HT-29 (cell line): ENCODE measurements at places on chromosomes 3 and 15. TPM values are rescaled to one million over a fixed set of nuclear protein-coding genes. Genes with fewer than 3 reads are reported as not detected.
A peak's percentile ranks its signal among the peaks of the same experiment; 100 is the strongest.

GRCh38 chr15:47870956-47871625, 153.8 kb downstream of the SEMA6D start:
- DNase-seq = peak; percentile 56

SLC28A2 gene
- total RNA-seq = not detected in 2 replicates

AHSG gene
- not detected in 2 replicates for total RNA-seq

- peak; percentile 83 for DNase-seq
These were observed 131.6 kb downstream of the AQP9 start for GRCh38 chr15:58269455-58270414.

- no peak for DNase-seq
These were observed 983 bp downstream of the KBTBD12 start for GRCh38 chr3:127915937-127916493.

XYLB gene
- 4.2 and 4.4 TPM in 2 replicates for total RNA-seq

DNA sequence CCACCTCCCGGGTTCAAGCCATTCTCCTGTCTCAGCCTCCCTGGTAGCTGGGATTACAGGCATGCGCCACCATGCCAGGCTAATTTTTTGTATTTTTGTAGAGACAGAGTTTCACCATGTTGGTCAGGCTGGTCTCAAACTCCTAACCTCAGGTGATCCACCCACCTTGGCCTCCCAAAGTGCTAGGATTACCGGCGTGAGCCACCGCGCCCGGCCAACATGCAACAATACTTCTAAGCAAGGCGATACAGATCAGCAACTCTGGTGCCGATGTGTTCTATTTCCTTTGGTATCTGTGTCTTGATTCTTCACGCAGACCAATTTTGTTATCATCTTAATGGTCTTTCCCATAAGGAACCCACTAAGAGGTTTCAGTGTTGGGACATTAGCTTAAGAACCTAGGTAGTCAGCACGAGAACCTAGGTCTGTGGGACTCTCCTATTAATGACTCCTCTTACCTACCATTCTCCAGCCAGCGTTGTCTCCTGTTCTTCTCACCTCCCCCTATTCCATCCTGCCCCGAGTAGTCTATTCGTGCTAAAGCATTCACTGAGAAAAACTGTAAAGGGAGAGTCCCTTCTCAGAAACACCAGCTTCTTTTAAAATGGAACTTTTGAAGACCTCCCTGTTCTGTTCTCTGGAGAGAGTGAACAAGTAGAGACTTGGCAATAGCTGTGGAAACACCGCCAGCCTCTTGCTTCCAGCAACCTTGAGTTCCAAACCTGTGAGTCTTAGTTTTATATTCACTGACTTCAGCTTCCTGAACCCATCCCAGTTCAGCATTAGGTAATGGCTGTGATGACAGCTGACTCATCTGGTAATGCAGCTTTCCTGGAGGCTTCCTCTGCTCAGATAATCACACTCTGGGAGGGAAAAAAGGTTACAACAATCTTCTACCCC, 61.2 kb downstream of the TSC22D2 start:
- peak; percentile 67 for DNase-seq

- DNase-seq = no peak
These were observed 191.7 kb downstream of the NR1D2 start for GRCh38 chr3:24136624-24137310.

DNA sequence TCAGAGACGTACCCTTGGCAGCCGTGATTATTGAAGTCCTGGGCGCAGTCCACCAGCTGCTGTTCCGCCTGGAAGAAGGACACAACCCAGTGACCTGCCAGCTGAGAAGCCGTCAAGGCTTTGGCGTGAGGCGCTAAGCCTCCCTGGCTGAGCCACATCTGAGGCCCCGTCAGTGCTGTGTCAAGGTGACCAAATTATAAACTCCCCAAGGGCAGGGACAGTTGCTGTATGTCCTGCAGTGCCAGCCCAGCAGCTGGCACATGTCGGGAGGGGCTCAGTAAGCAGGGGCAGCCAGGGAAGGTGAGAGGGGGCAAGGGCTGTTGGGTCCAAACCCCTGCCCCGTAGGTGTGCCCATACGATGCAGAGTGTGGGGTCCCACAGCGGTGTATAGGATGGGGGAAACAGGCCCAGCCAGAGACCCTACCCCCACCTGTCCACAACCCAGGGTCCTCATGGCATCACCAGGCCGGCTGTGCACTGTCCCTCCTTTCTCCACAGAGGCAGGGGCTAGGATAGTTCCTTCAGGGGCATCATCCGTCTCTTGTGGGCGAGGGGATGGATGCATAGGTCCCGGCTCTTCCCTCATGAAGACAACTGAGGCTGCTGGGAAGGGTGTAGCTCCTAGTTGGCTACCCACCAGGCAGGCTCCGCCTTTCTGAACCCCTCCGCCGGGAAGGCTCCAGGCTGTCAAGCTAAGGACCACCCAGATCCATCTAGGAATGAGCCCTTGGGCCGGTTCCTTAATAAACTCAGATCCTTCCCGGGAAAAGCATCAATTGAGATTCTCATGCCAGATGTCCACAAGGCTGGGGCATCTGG, 13.2 kb downstream of the CTSH start:
- no peak for DNase-seq

- peak; percentile 9 for DNase-seq
These were observed 41.6 kb downstream of the FBXL2 start for GRCh38 chr3:33318710-33319380.

- no peak for DNase-seq
These were observed 89.0 kb upstream of the FNDC3B start for GRCh38 chr3:171950373-171950772.

DNA sequence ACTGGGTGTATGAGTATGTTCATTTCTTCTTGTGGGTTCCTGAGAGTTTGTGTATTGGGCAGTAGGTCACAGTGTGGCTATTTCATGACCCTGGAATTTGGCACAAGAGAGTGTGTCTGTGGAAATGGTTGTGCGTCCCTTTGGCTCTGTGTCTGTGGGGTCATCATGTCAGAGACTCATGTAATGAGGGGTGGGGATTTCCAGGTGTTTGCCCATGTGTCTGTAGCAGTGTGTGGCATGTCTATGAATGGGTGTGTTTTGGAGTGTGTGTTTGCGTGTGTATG, 1.3 kb upstream of the GATA2 start:
- DNase-seq = no peak

DNA sequence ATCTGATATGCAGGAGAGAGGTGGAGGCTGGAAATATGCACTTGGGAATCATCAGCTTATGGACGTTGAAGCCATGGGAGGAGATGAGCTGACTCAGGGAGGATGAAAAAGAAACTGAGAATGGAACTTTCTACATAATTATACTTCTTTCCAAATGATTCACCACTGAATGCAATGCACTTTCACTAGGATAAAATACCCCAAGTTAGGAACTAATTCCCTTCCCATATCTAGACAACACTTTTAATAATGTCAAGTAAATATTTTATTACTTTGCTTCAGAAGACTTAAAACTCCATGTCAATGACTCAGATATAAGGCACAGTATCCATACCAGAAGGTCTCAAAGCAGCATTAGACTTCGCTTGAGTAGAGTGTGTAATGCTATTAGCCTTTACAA, 24.2 kb downstream of the NPTN start:
- DNase-seq = no peak

DNA sequence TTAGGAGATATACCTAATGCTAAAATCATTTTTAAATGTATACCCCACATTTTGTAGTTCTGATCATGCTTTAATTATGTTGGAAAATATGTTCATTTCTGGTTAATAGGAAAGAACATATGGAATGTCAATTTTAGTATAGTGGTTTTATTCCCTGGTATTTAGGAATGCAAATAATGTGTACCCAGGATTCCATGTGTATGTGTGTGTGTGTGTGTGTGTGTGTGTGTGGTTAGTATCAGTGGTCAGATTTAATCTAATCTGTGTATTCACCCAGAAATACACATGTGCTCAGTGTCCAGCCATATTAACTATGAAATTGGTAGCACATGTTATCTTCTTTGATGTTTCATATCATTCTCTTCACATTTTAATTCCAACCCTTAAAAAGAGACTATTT, 233.5 kb upstream of the DCBLD2 start:
- no peak for DNase-seq

- no peak for DNase-seq
These were observed 53.4 kb upstream of the C15orf39 start for GRCh38 chr15:75148280-75148679.

GRCh38 chr3:122451371-122451770, 35.5 kb upstream of the WDR5B start:
- DNase-seq = no peak

DNA sequence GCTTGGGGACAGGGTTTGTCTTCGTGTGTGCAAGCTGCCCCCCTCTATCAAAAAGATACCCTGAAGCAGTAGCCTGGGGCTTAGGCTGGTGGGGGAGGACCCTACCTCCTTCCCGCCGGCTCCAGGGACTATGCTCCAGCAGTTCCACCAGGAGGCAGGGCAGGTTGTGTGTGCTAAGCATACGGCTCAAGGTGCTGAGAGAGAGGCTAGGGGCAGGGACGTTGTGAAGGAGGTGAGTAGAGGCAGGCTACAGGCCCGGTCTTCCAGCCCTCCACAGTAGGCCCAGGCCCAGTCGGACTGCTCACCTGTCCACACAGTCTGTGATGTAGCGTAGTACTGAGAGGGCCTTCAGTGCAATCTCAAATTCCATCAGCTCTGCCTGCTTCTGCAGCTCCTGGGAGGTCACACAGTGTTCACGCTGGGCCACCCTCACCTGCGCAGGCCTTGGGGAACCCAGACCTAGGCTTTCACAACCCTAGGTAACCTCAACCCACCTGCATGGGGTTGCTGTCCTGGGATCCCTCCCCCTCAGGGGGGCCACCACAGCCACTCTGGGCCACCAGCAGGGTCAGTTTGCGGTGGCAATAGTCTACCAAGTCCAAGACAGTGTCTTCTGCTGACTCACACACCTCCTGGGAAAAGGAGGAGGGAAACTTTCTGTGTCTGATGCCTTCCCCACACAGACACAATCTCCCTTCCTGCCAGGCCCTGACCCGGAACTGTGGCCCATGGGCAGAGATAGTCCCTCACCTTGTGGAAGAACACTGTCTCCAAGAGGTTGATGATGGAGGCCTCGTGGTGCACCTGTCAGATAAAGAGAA, 2.4 kb upstream of the RASSF1 start:
- DNase-seq = no peak

- DNase-seq = no peak
These were observed 108.2 kb downstream of the TP63 start for GRCh38 chr3:189739378-189739777.

GOLGA6L24 gene
- total RNA-seq = not detected in 2 replicates

- DNase-seq = no peak
These were observed 91.5 kb downstream of the ATG7 start for GRCh38 chr3:11363715-11364114.

ADAMTS17 gene
- 3.0 and 4.2 TPM in 2 replicates for total RNA-seq

LINGO1 gene
- total RNA-seq = 0.16 and 0.31 TPM in 2 replicates

DNA sequence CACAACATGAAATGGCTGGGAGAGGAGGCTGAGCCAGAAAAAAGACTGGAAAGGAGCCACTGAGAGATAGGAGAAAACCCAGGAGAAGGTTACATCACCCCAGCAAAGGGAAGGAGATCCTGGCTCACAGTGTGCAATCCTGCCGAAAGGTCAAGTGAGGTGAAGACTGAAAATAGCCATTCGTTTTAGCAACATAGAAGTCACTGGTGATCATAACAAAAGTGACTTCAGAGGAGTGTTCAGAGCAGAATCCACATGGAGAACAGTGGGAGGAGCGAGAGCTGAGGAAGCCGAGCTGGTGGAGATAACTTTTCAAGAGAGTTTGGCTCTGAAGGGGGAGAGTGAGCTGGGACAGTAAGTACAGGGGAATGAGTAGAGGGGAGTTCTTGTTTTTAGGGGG, 5.4 kb upstream of the HEG1 start:
- no peak for DNase-seq

PCOLCE2 gene
- total RNA-seq = 4.9 and 6.2 TPM in 2 replicates

NCEH1 gene
- total RNA-seq = 11.5 and 11.9 TPM in 2 replicates

FAM81A gene
- 12.3 and 17.9 TPM in 2 replicates for total RNA-seq

TRIM42 gene
- total RNA-seq = not detected in 2 replicates

DNA sequence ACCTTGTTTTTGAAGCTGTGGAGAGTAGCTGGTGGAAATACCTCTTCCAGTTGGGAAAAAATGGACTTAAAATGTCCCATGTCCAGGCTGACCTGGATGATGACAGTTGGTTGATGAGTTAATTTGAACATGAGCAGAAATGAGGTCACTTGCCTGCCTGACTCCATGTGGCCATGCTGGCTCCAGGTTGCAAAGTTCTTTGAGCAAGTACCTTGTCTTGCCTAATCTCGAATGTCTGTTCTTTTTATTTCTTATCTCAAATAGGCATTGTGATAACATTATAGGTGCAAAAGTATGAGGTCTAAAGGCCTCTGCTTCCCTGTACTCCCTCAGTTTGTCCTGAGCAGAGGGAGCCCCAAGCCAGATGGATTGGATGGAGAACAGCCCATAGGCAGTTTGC, 9.0 kb downstream of the MAPKBP1 start:
- no peak for DNase-seq

DNA sequence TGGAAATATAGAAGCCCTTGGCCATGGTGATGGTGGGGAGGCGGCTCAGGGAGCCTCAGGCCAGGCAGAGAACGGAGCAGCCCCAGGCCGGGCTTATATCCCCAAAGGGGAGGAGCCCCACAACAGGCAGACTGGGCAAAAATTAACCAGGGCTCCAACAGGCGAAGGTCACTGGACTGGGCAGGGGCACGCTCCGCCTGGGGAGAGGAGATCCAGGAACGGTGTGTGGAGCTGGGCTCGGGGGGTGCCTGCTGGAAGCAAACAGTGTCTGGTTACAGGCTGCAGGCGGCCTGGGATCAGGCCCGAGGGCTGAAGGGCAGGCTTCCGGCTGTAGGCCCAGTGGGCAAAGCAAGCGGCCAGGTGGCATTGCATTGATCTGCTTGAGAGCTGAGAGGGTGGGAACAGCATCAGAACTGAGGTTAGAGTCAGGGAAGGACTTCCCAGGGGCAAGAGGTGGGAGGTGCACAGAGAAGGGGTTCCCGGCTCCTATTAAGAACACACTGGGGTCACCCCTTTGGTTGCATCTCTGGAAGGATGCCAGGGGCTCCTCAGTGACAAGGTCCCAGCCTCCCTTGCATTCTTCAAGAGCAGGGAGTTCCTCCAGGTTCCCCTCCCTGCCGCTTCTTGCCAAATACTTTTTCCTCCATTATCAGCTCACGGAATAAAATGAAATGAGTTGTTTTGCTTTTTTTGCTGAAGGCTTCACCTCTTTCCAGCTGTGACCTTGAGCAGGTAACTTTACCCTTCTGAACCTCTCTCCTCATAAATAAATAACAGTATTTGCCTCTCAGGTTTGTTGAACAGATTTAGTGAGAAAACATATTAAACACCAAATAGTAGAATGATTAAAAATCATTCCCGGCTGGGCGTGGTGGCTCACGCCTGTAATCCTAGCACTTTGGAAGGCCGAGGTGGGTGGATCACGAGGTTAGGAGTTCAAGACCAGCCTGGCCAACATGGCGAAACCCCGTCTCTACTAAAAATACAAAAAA, 7.8 kb downstream of the ANPEP start:
- no peak for DNase-seq

DNA sequence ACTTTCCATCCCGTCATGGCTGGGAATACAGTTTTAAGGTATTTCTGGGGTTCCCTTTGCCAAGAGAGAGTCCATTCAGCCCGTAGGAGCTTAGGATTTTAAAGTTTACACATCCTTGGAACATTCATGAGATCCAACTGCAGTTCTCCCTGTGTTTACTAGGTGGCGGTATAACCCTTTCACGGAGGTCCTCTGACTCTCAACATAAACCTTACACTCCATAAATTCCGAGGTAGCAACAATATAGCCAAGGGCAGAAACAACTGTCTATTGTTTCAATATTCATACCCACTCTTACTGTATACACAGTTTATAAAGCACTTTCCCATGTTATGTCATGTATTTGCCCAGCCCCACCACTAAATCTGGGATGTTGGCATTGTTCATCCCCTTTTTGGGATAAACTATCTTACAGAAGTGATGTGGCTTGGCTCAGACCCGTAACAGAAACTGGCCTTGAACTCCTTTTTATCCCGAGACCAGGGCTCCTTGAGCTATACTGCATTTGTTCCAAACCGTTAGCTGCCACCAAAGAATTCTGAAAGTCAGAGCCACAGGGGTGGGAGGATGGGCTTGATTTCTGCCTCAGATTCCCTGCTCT, 69.2 kb upstream of the COL6A5 start:
- DNase-seq = peak; percentile 58
